Stimulated activated CD4-positive, alpha-beta T cell treated with anti-CD3 and anti-CD28 coated beads, Interleukin-4, amount 100 ng/mL, for 48 hours (primary cell): ENCODE measurements at places on chromosomes 2 and 18.

- no peak for DNase-seq
Measured at GRCh38 chr2:97951155-97951680, 44.5 kb downstream of the TMEM131 start.

- DNase-seq, result no peak
Measured at GRCh38 chr2:43240766-43241150, 14.4 kb upstream of the ZFP36L2 start.

DNA sequence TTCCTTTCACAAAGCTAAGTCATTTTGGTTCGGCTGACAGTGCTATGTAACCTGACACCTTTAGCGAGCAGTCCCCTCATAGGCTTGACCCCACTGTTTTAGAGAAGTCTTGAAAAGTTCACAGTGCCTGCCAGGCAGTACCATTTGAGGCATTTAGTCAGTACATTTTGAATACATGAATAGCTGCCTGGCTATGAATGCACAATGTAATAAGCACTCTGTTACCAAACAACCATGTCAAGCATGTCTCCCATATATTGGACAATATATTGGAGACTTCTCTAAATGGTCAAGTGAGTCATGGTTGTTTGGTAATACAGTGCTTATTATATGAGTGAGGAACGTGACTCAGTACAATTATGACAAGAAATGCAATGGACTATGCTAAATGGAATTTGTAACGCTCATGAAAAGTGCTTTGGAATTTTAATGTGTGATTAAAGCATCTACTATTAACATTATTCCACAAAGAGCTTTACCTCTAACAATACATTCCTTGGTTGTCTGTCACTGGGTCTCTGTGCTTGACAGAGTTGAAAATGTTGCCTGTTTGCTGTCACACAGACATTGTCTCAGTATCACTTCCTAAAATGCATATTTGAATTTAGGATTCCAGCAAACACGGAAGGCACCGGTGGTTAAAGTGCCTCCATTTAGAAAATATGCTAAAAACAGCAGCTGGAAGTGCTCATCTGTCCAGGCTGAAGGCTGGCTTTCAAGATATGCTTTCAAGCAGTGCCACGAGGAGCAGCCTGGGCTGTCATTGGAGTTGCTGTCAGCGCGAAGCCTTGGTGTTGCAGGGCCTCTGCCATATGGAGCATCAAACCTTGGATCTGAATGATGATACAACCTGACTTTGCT lies 458.6 kb downstream of the FBXO15 start:
- DNase-seq, result no peak

- DNase-seq, result no peak
Measured at GRCh38 chr2:3279236-3279960, 98.2 kb downstream of the EIPR1 start.

DNA sequence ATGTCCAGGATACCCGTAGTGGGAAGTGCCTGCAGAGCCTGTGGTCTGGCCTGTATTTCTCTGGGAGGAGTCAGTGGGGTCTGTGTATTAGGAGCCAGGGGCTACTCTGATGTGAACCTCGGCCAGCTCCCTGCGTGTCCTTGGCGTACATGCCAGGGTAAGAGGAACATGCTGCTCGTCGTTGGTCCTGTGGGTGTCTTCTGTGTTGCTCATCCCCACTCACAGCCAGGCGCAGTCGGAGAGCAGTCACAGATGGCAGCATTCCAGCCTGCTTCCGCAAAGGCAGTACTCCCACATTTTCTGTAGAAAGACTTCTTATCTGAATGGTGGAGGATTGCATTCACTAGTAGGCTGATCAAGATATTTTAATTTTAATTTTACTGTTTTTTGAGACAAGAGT lies 84.9 kb downstream of the DGKD start:
- DNase-seq, result no peak

DNA sequence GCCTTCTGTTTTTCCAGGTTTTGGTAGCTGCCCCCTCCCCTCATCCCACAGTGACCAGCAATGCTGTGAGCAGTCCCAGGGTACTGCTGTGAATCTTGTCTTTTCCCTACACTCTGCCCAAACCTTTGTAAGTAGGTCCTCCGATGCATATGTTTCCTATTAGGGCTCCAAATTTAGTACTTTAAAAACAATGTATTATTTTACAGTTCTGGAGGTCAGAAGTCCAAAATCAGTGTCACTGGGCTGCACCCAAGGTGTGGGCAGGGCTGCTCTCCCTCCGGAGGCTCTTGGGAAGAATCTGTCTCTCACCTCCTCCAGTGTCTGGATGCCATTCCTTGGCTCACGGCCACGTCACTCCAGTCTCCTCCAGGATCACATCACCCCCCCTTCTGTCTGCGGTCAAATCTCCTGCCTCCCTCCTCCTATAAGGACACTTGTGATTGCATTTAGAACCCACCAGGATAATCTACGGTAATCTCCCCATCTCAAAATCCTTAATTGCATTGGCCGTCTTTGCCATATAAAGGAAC lies 208.5 kb downstream of the SH3BP4 start:
- no peak for DNase-seq

GRCh38 chr2:72028996-72029395 lies 118.7 kb downstream of the CYP26B1 start:
- DNase-seq, result no peak

- no peak for DNase-seq
Measured at GRCh38 chr2:182904844-182905243, 38.4 kb upstream of the FRZB start.

DNA sequence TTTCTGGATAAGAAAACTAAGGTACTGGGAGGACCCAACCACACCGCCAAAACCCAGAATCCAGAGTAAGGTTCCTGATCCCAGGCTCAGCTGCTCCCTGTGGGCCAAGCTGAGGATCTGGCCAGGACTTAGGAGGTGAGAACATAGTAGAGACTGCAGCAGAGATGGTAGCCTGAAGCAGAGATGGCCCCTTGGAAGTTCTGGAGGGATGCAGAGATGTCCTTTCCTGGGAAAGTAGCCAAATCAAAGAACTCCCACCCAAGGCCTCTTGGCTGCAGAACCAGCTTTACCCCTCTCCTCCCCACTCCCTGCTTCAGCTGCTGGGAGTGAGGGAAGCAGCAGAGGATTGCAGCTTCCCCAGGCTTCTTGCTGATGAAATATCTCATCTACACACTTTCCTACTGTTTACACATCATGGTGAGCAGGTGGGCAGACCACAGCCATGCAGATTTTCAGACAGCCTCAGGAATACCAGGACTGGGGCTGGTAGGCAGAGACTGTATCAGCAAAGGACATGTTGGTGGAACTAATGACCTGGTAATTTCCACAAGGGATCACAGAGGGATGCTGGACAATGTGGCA lies 32.7 kb downstream of the TMEM17 start:
- DNase-seq, result no peak

- no peak for DNase-seq
Measured at GRCh38 chr18:24795129-24795528, 334.7 kb downstream of the HRH4 start.

DNA sequence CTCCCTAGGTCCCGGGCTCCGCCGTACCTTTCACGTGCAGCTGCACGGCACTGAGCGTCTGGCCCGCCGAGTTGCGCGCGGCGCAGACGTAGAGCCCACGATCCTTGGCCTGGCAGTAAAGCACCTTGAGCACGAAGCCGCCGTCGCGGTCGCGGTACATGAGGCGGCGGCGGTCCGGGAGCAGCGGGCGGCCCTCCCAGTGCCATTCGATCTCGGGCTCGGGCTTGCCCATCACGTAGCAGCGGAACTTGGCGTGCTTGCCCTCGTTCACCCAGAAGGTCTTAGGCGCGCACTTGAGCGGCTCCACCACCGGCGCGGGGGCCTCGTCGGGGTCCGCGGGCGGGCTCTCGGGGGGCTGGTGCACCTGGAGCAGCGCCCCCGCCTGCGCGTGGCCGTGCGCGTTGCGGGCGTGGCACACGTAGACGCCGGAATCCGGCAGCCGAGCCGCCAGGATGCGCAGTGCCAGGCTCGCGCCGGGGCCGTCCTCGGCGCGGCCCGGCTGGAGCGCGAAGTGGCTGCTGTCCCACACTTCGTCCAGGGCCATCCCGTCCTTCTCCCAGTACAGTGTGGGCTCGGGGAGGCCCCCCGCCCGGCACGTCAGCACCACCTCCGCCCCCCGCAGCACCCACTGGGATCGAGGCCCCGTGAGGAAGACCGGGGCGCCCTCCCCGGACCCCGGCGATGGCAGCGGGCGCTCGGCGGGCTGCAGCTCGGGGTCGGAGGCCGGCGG lies 980 bp downstream of the OBSL1 start:
- no peak for DNase-seq

DNA sequence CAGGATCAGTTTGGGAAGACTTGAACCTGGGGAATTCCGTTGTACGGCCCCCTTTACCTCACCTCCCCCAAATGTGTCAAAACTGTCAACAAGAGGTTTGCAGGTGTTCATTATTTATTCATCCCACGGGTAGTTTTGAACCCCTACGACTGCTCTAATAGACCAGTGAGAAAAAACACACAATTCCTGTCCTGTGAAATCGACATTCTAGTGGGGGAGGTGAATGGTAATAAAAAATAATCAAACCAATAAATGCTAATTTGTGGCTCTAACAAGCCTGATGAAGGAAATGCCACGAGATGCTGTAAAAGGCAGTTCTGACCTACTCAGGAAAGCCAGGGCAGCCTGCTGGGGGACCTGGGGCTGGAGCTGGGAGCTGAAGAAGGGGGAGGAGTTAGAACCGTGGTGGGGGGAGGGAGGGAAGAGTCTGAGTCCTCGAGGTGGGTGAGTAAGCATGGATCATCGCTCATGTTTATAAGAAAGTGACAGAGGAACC lies 463 bp upstream of the DNAJB2 start:
- no peak for DNase-seq

DNA sequence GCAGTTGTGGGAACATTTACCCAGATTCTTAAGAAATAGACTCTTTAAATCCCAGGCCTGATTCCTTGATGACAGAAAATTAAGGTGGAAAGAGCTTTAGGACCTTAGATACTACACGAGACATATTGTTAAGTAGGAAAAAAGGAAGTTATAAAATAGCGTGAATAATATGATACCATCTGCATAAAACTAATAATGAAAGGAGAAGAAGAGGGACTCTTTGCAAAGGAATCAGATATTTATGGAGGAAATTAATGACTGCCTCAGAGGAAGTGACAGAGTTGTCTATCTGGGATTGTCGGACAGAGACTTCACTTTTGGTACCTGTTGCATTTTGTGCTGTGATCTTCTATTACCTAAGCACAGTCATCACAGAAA lies 20.8 kb downstream of the APCDD1 start:
- DNase-seq, result no peak

GRCh38 chr2:18149660-18150246 lies 271.3 kb downstream of the KCNS3 start:
- no peak for DNase-seq

DNA sequence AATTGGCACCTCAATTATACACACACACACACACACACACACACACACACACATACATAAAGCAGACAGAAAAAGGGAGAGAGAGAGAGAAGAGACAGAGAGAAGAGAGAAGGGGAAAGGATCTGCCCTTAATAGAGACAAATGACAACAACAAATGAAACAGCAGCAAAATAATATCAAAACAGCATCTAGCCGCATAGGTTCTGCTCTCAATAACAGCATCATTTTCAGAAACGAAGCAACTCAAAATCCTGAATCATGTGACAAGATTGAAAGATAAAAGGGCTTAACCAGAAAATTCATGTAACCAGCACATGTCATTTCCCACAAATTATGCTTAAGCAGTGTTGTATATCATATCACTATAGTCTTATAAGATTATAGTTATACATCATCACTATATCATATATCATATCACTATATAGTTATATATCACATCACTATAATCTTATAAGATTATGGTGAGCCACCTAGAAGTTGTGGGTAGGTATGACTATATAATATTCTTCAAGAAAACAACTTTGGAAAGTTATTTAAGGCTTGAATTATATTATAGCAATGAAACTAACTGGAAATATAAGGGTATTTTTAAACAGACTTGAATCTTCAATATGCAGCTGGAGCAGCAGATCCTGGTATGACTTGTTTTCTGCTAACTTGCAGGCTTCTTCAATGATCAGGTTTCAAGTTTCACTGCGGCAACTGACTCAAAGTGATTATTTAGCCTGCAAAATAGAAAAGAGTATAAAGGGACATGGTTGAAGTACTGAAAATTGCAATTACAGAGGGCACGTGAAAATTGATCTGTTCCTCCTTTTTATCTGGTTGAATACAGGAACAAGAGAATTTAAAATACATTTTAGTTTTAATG lies 16.1 kb upstream of the VPS54 start:
- no peak for DNase-seq

DNA sequence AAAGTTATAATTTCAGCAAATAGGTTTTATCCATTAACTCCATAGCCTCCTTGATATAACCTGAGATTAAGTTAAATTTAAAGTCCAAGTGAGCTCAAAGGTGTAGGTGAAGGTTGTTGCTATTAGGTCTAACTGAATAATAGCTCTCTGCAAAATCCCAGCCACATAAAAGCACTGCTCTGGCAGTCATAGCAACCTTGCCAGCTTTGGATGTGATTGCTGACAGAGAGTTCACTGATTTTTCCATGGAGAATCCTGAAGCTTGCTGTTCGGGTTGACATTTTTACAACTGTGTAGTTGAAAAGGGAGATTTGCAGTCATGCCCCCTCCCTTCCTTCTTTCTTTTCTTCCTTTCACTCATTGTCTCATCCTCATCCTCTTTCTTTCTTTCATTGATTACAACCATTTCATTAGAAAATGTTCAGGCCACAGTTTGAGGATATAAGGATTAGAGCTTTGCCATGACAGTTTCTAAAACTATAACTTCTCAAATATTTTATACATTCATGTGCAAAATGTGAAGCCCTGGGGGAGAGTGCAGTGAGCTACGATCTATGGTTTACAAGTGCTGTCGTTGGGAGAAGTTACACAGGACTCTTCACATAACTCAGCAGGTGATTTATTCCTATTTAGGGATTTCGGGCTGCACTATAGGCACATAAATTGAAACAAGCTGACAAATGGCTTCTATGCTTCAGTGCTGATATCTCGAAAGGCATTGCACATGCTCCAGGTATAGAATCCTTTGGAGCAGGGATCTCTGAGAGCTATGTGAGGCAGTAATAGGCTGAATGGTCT lies 193.8 kb downstream of the LRRTM4 start:
- no peak for DNase-seq

- DNase-seq, result no peak
Measured at GRCh38 chr2:6667326-6667725, 198.4 kb downstream of the CMPK2 start.

GRCh38 chr2:151508519-151508918 lies 98.8 kb downstream of the RIF1 start:
- DNase-seq, result no peak

DNA sequence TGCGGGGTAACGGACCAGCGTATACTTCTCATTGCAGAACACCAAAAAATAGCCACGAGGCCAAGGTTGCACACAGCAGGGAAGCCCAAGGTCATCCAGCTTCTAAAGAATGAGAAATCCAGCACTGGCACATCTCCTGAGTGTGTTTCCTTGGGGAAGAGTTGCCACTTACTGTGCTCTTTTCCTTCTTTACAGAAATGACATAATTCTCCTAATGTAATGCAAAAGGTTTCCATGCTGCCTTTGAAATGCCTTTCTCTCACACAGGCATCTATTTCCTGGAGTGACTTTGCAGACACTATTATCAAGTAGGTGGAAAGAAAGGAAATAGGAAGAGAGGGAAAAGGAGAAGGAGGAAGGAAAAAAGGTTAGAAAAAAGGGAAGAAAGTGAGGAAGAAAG lies 862.1 kb upstream of the CELF4 start:
- no peak for DNase-seq
